ENCODE measurements at places on chromosomes 5 and 9.
A peak's percentile ranks its signal among the peaks of the same experiment; 100 is the strongest.

DNA sequence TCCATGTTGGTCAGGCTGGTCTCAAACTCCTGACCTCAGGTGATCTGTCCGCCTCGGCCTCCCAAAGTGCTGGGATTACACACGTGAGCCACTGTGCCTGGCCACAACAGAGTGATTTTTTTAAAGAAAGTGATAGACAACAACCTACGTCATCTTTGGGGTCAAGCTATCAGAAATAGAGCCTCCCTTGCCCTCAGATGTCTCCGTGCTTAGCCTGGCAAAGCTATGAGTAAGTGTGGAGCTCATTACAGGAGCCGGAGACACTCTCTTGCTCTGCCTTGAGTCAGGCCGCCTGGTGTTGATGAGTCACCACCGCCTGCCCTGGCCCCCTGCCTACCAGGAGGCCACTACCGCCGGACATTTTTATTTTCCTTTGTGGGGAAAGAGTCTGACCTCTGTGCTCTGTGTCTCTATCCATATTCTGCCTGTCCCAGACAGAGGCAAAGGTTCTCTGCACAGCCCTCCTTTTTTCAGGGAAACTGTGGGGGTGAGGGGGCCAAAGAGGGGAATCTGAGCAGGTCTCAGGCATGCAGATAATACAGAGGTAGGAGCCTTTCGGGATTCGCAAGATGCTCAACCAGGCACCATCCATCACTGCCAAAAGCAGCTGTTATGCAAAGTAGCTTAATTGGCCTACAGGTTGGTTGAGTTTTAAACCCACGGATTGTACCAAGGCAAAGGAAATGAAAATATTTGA, 123.7 kb upstream of the CPEB4 start:
- no peak for DNase-seq

DNA sequence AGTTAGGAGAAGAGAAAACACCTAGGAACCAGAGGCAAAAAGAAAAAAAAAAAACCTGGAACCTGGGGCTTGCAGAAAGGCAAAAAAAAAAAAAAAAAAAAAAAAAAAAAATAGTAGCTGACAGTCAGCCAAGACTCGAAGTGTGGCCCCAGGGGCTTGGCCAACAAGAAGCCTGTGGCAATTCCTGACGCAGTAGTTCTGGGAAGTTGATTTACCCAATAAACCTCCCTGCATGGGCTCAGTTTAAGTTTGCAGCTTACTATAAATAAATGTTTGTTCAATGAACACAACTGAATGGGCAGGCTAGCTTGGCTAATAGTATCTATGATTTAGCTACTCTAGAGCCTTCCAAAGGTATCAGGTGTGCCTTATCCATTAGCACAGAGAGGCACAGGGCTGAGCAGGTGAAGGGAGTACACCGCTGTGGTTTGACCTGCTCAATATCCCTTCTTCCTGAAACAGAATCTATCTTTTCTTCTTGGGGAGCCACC, 21.3 kb upstream of the GLRX start:
- DNase-seq: no peak

DNA sequence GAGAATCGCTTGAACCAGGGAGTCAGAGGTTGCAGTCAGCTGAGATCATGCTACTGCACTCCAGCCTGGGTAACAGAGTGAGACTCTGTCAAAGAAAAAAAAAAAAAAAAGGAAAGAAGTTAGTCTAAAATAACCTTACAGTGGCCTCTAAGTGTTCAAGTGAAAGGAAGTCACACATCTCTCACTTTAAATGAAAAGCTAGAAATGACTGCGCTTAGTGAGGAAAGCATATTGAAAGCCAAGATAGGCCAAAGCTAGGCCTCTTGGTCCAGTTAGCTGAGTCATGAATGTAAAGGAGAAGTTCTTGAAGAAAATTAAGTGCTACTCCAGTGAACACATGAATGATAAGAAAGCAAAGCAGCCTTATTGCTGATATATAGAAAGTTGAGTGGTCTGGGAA, 38.1 kb downstream of the ITGA1 start:
- no peak for DNase-seq

GRCh38 chr5:134437847-134438581, 26.3 kb upstream of the CDKN2AIPNL start:
- DNase-seq: no peak

- DNase-seq: no peak
Observed at GRCh38 chr9:111874500-111874899, 22.1 kb upstream of the UGCG start.

GRCh38 chr9:132943651-132944293, 644 bp downstream of the TSC1 start:
- no peak for DNase-seq

DNA sequence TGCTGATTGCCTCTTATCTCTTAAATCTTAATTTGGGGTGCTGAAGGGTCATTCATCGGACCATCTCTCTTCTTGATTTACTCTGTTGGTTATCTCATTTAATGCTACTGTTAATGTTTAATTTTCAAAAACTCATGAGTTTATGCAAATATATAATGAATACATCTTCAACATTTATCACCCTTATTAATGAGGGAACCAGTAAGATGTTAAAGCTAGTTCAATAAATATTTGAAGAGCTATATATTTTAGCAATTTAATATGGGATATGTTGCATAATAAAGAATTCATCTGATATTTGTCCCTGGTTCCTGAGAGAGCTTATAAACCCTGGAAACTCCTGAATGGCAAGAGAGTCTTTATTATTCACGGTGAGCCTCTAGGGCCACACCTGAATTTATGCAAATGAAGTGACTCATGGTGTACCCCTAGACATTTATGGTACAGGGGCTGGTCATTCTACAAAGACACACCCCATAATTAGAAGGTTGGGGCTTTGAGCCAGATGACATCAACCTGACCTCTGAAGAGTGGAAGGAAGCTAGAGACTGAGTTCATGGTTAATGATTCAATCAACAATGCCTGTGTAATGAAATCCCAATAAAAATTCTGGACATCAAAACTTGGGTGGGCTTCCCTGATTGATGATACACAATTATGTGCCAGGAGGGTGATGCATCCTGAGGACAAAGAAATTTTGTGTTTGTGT, 339.5 kb upstream of the ZNF608 start:
- no peak for DNase-seq

DNA sequence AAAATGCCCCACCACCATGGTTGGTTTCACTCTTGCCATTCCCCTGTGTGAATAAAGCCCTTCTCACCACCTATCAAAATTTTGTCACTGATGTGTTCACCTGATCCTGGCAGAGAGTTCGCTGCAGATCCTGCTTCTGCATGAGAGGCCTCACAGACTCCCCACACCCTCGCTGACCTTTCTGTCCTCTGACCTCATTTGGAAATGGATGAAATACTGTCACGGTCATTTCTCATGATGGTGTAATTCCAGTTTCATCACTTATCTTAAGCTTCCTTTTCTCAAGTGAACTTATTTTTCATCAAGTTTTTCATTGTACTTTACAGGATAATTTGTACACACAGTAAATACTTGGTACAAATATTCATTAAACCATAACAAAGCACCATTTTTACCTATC, 131.3 kb downstream of the FRMD3 start:
- DNase-seq: no peak

DNA sequence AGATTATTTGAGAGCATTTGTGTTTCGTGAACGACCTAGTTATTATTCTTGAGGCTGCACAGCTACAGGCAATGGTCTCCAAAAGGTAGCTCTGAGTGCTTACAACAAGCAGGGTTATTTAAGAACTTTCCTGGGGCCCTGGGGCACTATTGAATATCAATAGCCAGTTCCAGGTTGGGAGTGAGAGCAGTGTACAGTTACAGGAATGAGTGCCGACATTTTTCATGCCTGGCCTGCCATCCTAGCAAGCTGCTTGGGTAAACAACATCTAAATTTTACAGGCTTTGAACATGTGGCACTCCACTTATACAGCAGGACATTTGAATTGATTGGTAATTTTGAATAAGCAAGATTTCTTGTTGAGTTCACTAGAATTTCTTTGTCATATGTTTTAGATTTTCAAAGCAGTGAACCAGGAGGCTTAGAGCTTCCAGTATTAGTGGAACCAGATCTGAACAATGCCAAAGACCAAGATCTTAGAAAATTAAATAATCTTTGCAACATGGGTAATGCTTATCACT, 171.9 kb upstream of the GDNF start:
- no peak for DNase-seq

GRCh38 chr5:168858994-168859393, 279.8 kb upstream of the PANK3 start:
- no peak for DNase-seq

- no peak for DNase-seq
Observed at GRCh38 chr5:9140202-9140601, 405.7 kb downstream of the SEMA5A start.

GRCh38 chr9:72333197-72333596, 31.8 kb downstream of the ZFAND5 start:
- no peak for DNase-seq

- no peak for DNase-seq
Observed at GRCh38 chr5:169204788-169205400, 96.0 kb downstream of the SLIT3 start.

GRCh38 chr5:168039566-168040248, 251.7 kb upstream of the WWC1 start:
- DNase-seq: no peak

DNA sequence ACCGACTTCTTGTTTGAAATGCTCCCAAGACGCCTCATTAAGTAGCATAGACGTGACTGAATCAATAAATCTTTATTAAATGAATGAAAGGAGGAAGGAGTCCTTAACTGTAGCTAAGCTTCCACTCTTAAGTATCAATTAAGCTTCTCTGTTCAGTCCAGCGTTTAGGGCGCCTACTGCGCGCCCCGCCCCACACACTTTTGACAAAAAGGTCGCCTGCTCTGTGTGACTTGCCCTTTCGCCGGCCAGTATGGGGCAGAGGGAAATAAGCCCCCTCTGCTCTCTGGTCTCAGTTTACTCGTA, 662 bp upstream of the DOLPP1 start:
- DNase-seq: no peak

GRCh38 chr9:115640887-115641286, 512.7 kb upstream of the PAPPA start:
- no peak for DNase-seq

- no peak for DNase-seq
Observed at GRCh38 chr5:66367814-66368541, 223.9 kb downstream of the SREK1 start.

GRCh38 chr5:2172471-2172870, 289.7 kb upstream of the IRX4 start:
- no peak for DNase-seq

DNA sequence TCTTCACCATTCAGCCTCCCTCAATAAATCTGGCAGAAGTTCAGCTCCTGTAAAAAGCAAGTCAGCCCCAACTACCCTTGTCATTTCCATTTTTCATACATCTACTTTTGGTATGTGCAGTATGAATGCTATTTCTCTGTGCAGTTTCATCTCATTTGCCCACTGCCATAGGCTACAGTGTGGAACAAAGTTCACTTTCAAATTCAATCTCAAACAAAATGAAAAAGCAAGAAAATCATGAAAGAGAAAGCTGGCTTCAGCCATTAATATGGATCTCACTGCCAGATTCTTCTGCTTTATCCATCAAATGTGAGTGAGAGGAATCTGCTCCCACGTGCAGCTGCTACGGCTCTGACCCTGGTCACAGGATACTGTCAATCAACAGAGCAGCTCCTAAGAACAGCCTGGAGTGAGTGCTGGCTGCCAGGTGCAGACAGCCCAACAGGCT, 494.2 kb downstream of the ZNF608 start:
- no peak for DNase-seq

DNA sequence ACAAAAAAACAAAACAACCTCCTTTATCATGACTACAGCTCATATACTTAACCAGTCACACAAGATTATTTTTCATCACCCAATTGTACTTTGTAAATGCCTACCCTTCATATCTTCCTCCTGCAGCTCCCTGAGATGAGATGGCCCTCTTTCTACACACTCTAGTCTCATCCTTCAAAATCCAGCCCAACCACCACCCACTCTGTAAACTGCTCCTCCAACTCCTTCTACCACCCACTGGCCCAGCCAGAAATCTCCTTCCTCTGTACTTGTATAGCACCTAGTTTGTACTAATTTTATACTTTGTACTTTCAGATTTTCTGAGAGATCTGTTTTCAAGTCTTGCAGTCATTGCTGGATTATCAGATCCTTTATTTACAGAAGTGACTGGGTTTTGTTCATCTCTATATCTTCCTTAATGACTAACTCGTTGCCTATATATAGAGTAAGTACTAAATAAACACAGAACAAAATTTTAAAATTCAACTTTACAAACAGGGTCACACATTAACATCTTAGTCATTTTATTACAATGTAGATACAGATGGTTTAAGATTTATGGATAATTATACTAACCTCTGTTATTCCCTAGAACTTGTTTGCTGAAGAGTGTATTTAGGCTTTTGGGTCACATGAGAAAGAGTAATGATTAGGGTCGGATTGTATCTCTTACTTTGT, 155.7 kb downstream of the NFIB start:
- no peak for DNase-seq

DNA sequence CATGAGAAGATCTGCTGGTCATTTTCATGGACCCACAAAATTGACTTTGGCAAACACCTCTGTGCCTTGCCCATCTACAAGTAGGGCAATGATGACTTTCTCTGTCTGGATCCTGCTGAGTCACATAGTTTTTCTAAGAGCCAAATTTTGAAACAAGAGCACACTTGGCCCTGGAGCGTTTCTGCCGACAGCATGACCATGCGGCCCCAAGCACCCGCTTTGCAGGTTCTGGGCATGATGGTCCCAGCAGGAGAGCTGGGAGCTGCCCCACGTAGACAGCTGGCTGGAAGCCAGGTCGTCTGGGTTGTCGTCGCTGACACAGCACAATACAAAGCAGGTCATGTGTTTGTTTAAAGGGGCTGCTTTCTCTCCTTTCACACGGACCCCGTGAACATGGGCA, 159.8 kb downstream of the SYK start:
- no peak for DNase-seq

GRCh38 chr5:135828782-135829127, 5.7 kb upstream of the SLC25A48 start:
- DNase-seq: no peak

DNA sequence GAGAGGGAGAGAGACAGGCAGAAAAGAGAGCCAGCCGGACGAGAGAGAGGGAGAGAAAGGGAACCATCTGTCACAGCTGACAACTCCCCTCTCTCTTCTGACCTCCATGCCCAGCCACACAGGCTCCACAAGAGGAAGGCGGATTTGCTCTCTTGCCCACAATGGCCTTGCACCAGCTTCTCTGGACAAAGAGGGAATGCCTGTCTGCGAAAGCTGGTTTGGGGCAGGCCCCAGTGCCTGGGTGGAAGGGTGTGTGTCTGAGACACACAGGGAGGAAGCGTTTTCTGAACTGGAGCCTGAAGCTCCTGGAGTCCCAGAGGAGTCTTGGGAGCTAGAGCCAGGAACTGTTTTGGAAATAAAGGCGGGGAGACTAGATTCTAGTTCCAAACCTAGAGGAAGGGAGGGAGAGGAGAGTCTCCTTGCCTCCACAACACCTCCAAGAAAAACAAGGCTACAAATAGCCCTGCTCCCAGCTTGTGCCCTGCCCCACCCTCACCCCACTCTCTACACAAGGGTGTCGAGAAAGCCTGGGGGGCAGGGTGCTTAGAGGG, 12.5 kb downstream of the C1QTNF2 start:
- DNase-seq: peak; percentile 2

GRCh38 chr5:52453176-52453575, 334.5 kb upstream of the ITGA1 start:
- no peak for DNase-seq
